Endodermal cell (in vitro differentiated cells): ENCODE measurements at places on chromosomes 2 and 18. TPM values are rescaled to one million over a fixed set of nuclear protein-coding genes. Genes with fewer than 3 reads are reported as not detected.

- DNase-seq, result no peak
- H3K4me3 ChIP-seq, result no peak overlapping the region
- H3K36me3 ChIP-seq, result no peaks in the 10 kb centered on the region
- H3K27me3 ChIP-seq, result peaks cover 10% of the 10 kb centered on the region
- H3K4me1 ChIP-seq, result no peaks in the 10 kb centered on the region
Measured at GRCh38 chr18:37720663-37721062, 155.1 kb upstream of the CELF4 start.

- H3K4me1 ChIP-seq, result peaks cover 8% of the 10 kb centered on the region
- H3K27me3 ChIP-seq, result no peaks in the 10 kb centered on the region
- H3K4me3 ChIP-seq, result peak overlapping the region; percentile 97
- H3K36me3 ChIP-seq, result peaks cover 48% of the 10 kb centered on the region
- peak overlapping the region; percentile 33 for H3K27ac ChIP-seq
- peak; percentile 84 for DNase-seq
Measured at GRCh38 chr2:202039278-202040078, 5.8 kb downstream of the FZD7 start.

GRCh38 chr2:168490015-168490874, 34.2 kb downstream of the CERS6 start:
- H3K27me3 ChIP-seq, result no peaks in the 10 kb centered on the region
- no peak overlapping the region for H3K4me3 ChIP-seq
- H3K4me1 ChIP-seq, result peaks cover 8% of the 10 kb centered on the region
- H3K36me3 ChIP-seq, result peaks cover 9% of the 10 kb centered on the region
- DNase-seq, result peak; percentile 60
- H3K27ac ChIP-seq, result peak overlapping the region; percentile 41

DNA sequence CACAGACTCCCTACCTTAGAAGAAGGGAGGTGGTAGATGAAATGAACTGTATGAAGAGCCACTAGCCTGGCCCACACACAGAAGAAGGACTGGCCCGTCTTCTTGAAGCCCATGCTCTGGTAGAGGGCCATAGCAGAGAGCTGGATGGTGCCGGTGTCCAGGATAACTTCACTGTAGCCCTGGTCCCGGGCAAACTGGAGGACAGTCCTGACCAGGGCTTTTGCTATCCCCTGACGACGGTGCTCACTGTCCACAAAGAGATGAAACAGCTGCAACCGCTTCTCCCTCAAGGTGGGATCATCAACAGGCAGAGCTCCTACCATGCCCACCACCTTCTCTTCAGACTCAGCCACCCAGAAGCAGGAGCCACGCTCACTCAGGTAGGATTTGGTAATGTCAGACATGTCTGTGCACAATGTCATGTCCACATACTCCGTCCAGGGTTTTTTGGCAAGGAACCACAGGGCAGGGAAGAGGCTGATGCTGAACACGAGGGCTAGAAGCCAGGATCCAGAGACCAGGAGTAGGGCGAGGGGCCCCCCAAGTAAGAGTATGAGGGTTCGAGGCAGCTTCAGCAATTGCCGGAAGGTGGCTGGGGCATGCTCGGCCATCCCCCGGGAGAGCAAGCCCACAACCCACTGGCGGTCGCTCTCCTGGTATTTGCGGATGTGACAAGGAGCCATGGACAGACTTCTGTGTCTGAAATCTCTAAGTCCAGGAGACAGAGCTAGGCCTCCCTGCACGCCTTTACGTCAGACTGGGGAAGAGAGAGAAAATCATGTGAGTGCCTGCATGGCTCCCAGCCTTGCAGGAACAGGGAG, 1.1 kb downstream of the NAT8 start:
- H3K27me3 ChIP-seq, result peaks cover 4% of the 10 kb centered on the region
- no peak for DNase-seq
- H3K4me1 ChIP-seq, result no peaks in the 10 kb centered on the region
- no peak overlapping the region for H3K27ac ChIP-seq

DNA sequence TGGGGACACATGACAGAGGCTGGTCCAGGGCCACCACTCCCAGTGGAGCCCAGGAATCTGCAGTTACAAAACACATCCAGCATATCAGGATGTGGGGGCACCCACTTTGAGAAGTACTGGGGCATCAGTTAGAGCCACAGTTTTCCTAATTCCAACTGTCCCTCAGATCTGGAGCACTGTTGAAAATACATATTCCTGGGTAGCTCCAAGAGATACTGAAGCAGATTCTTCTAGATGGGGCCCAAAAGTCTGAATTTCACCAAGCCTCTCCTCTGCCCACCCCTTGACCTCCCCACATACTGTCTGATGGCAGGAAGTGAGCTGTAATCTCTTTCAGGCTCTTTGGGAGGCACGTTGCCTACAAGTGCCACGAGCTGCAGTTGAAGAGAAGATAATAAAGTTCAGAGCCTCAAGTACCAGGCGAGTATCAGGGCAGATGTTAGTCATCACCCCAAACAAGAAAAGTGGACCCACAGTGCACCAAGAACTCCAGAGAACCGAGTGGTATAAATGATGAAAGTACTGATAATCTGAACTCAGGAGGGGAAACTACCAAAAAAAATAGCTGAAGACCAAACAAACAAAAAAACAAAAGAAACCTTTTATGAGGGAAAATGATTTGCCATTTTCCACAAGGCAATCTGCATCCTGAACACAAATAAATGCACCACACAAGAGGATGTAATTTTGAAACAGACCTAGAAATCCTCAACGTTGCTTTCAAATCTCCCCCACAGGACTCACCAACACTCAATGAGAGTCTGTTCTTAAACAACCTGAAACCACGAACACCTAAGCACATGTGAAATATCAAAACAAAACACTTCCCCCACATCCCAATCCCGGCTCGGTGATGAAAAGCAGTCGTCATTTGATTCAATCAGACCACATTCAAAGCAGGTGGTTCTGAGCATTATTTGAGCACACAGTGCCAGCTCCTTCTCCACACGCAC, 98.7 kb downstream of the TCF4 start:
- H3K27me3 ChIP-seq, result no peaks in the 10 kb centered on the region
- no peak overlapping the region for H3K4me3 ChIP-seq
- peaks cover 5% of the 10 kb centered on the region for H3K4me1 ChIP-seq
- no peak for DNase-seq

The CAPN14 gene
- 0.11 and 0.31 TPM in 2 replicates for total RNA-seq

The CCDC74A gene
- 13.5 and 17.3 TPM in 2 replicates for total RNA-seq

GRCh38 chr2:23321751-23322150, 63.2 kb upstream of the KLHL29 start:
- H3K27me3 ChIP-seq, result no peaks in the 10 kb centered on the region
- no peaks in the 10 kb centered on the region for H3K36me3 ChIP-seq
- no peak overlapping the region for H3K4me3 ChIP-seq
- no peak for DNase-seq
- no peaks in the 10 kb centered on the region for H3K4me1 ChIP-seq

- H3K27ac ChIP-seq, result peak overlapping the region; percentile 18
- H3K27me3 ChIP-seq, result no peaks in the 10 kb centered on the region
- H3K4me1 ChIP-seq, result no peaks in the 10 kb centered on the region
Measured at GRCh38 chr18:23340661-23341060, 112.4 kb upstream of the RIOK3 start.

- H3K27ac ChIP-seq, result no peak overlapping the region
- H3K27me3 ChIP-seq, result no peaks in the 10 kb centered on the region
- DNase-seq, result peak; percentile 84
- peaks cover 72% of the 10 kb centered on the region for H3K36me3 ChIP-seq
- H3K4me3 ChIP-seq, result no peak overlapping the region
Measured at GRCh38 chr2:231104115-231104713, 20.6 kb downstream of the HTR2B start.

GRCh38 chr18:76361219-76361618, 133.8 kb downstream of the ZNF516 start:
- H3K4me1 ChIP-seq, result no peaks in the 10 kb centered on the region
- H3K27me3 ChIP-seq, result no peaks in the 10 kb centered on the region
- H3K27ac ChIP-seq, result no peak overlapping the region
- no peak for DNase-seq

DNA sequence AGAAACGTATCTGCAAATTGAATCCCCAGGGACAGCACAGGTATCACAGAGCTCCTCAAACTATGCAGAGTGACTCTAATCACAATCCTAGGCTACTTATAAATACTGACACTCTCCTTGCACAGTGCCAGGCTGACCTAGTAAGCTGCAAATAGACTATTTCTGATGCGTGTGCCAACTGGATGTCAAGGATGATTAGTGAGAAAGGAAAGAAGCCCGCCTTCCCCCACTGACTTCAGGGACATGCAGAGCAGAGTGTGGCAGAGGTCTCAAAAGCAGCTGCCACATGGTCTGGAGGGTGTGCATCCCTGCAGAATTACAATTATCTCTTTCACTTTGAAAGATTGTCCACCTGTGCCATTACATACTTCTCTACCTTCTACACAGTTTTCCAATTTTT, 235.6 kb downstream of the CPS1 start:
- DNase-seq, result no peak
- H3K27ac ChIP-seq, result no peak overlapping the region
- H3K27me3 ChIP-seq, result no peaks in the 10 kb centered on the region
- H3K36me3 ChIP-seq, result no peaks in the 10 kb centered on the region
- H3K4me1 ChIP-seq, result no peaks in the 10 kb centered on the region

DNA sequence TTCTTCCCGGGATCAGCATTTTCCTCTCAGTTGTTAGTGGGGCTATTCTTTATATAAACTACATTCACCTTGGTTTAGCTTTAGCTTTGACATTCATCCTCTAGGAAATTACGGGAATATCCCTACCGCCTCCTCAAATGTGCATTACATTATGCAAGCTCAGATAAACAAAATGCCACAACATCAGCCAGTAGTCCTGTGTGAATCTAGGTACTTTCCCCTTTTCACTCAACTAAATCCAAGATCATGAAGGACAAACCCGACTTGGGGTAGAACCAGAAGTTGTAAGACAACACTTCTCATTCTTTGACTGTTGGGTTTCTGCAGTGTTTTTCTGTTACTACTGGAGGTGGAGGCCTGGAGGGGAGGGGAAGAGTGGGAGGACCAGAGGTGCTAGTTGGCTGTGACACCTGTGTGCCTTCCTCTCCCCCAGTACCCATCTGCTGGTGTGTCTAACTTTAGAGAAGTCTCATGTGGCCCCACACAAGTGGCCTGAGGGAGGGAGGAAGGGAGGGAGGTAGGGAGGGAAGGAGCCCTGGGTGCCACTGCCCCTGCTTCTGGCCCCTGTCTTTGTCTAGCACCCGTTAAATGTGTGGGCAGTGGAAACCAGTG, 84.8 kb upstream of the BCL2L11 start:
- peak; percentile 24 for DNase-seq
- no peak overlapping the region for H3K27ac ChIP-seq
- H3K36me3 ChIP-seq, result no peaks in the 10 kb centered on the region
- no peaks in the 10 kb centered on the region for H3K4me1 ChIP-seq
- H3K4me3 ChIP-seq, result no peak overlapping the region
- no peaks in the 10 kb centered on the region for H3K27me3 ChIP-seq

The CASP8 gene
- total RNA-seq, result 4.4 and 9.0 TPM in 2 replicates

DNA sequence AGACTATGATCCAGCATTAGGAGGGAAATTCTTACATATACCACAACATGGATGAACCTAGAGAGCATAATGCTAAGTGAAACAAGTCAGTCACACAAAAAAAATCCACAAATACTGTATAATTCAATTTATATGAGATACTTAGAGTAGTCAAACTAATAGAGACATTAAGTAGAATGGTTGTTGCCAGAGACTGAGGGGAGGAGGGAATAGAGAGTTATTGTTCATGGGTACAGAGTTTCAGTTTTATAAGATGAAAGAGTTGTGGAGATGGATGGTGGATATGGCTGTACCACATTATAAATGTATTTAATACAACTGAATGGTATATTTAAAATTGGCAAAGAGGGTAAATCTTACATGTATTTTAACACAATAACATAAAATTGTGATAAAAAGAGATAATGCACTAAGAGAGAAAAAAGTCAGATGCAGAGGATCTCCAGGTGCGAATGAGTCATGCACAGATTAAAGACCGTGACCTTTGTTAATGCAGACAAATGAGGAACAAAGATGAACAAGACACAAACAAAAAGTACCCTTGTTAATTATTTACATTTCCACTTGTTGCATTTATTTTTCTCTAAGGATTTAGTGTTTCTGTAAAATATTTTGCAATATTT, 541.7 kb upstream of the MEX3C start:
- no peaks in the 10 kb centered on the region for H3K4me1 ChIP-seq
- H3K27ac ChIP-seq, result no peak overlapping the region
- H3K36me3 ChIP-seq, result no peaks in the 10 kb centered on the region
- no peaks in the 10 kb centered on the region for H3K27me3 ChIP-seq
- DNase-seq, result no peak
- no peak overlapping the region for H3K4me3 ChIP-seq

The CDH19 gene
- total RNA-seq, result not detected in 2 replicates
